CD4-positive, alpha-beta T cell treated with Interferon alpha-2 for 1 hour (primary cell): ENCODE measurements at places on chromosomes 12 and 14.

- DNase-seq, result no peak
These were observed 54.0 kb downstream of the NCOR2 start for GRCh38 chr12:124513297-124513867.

DNA sequence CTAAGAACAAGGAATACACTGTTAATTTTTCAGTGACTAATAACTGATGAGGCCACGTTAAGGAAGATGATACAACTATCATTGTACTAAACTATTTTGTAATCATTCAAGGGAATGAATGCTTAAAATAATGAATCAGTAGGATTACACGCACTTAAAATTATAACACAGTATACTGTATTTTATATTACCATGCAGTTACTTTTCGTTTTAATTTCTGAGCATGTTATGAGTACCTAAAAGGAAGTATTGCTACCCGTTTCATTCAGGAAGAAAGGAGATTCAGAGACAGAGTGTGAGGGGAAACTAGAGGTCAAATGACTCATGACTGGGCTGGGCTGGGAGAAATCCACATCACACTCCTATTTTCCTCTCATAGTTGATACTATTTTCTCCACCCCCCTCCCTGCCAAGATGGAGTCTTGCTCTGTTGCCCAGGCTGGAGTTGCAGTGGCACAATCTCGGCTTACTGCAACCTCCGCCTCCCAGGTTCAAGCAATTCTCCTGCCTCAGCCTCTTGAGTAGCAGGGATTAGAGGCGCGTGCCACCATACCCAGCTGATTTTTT lies 202.0 kb downstream of the PPM1H start:
- DNase-seq, result peak; percentile 3

DNA sequence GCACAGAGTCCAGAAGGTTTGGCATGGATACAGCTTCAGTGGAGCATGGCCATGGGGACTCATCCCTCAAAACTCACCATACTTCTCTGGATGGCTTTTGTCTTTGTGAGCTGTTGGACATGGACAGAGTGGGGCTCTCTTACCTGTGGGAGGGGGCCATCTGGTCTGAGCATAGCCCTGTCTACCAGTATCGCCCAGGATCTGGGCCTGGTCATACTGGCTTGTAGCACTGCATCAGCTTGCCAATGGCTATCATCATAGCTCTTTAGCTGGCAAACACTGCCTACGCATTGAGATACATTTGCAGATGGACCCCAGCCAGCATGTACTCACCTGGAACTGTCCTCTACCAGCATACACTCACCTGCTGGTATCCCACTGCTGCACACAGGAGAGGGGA lies 975.2 kb upstream of the NOVA1 start:
- no peak for DNase-seq

GRCh38 chr14:32588448-32589320 lies 259.6 kb downstream of the AKAP6 start:
- no peak for DNase-seq

- no peak for DNase-seq
These were observed 297.6 kb downstream of the TMEM132D start for GRCh38 chr12:129606239-129606638.

DNA sequence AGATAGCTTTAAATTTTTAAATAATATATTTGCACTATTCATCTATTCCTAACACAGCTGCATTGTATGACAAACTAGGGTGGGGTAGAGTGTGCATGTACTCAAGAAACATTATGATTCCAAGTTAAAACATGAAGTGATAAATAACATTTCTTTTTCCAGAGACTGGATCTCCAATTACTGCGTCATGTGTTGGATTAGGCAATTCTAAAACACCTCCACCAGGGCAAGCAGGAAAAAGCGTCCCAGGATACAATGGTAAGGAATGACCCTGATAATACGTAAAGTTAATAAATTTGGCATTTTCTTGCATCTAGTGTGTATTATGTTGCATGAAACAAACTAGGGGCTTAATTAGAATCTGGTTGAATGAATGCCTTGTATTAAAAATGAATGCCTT lies 138.9 kb downstream of the ACSS3 start:
- no peak for DNase-seq

DNA sequence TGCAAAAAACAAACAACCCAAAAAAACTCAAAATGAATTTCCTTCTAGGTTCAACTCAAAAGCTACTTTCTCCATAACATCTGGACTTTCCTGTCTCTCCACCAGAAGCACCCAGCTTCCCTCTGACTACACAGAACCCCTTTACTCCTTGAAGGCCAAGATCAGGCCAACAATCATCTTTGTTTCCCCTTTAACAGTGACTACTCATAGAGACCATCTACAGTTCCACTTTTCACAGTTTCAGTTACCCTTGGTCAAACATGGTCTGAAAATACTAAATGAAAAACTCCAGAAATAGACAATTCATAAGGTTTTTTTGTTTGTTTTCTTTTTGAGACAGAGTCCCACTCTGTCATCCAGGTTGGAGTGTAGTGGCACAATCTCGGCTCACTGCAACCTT lies 11.8 kb downstream of the GCH1 start:
- no peak for DNase-seq

DNA sequence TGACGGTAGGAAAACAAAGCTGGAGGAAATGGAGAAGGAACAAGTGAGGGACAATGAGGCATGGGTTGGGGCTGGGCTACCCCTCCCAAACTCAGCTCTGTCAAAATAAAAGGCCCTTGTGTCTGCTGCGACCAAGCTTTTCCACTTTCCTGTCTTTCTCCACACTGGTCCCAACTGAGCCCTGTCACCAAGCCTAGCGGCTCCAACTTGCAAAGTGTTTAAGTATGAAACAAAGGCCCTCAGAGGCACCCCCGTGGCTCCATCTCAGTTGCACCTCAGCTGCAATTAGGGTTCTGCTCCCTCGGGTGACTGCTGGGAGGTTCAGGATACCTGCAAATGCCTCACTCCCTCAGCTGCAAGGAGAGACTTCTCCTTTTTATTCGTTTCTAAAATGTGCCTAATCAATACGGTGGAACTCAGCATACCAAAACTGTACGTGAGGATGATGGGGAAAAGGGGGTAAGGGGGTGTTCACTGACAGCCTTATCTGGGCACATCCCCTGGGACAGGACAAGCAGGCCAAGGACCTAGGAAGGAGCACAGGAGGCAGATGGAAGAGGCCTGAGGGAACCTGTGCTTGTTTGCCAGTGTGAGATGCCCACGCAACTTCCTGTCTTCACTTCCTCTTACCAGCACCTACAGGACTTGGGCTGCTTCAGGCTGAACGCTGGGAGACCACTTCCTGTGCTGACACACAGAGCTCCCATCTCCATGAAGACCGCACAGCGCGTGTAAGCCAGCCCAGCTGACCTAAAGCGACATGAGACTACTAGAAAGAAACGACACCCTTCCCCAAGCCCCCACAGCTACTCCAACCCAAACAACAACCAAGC lies 8.9 kb downstream of the VAMP1 start:
- peak; percentile 86 for DNase-seq

- DNase-seq, result no peak
These were observed 137.9 kb downstream of the BTG1 start for GRCh38 chr12:92007787-92008186.

GRCh38 chr12:42426746-42427145 lies 100.8 kb downstream of the PPHLN1 start:
- no peak for DNase-seq

DNA sequence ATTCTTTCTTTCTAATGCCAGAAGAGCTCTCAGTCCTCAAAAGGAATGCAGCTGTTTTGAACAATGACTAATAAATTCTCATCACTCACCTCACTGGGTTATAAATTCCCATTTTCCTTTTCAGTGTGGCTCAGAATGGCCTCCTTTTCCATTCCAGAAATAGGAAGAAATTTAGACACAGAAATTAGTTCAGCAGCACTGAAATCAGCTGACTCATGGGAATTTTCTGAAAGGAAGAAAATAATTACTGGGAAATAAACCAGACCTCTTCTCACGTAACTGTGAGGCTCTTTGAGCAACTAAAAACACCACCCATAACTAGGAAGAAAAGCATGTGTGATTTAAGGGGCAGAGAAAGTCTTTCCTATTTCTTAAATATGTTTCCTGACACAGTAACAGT lies 23.8 kb downstream of the CD163 start:
- no peak for DNase-seq

GRCh38 chr14:76203086-76204001 lies 51.6 kb downstream of the GPATCH2L start:
- DNase-seq, result no peak

GRCh38 chr12:56300644-56301464 lies 724 bp upstream of the CS start:
- no peak for DNase-seq

- peak; percentile 15 for DNase-seq
These were observed 45.2 kb upstream of the C14orf132 start for GRCh38 chr14:95993768-95994592.

DNA sequence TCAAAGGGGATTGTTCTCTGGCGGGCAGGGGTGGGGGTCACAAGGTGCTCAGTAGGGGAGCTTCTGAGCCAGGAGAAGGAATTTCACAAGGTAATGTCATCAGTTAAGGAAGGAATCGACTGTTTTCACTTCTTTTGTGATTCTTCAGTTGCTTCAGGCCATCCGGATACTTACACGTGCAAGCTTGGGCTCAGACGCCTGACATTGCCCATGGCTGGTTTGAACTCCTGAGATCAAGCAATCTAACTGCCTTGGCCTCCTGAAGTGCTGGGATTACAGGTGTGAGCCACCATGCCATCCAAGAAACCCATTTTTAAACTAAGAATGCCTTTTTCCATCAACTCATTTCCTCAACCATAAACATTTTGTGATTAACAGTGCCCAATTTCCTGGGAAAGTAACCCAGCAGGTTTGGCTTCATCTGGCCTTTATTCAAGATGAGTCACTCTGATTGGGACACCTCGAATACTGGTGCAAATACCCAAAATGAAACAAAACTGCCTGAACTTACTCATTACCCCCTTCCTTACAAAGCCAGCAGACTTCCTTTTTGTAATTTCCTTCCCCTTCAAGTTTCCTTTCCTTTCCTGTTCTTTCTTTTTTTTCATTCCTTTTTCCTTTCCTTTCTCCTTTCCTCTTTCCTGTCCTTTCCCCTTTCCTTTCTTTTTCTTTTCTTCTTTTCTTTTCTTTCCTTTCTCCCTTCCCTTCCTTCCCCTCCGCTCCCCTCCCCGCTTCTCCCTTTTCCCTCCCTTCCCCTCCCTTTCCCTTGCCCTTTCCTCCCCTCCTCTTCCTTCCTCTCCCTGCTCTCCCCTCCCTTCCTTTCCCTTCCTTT lies 10.2 kb upstream of the RNASE10 start:
- no peak for DNase-seq

- DNase-seq, result peak; percentile 3
These were observed 839 bp downstream of the GSG1 start for GRCh38 chr12:13102461-13103195.

DNA sequence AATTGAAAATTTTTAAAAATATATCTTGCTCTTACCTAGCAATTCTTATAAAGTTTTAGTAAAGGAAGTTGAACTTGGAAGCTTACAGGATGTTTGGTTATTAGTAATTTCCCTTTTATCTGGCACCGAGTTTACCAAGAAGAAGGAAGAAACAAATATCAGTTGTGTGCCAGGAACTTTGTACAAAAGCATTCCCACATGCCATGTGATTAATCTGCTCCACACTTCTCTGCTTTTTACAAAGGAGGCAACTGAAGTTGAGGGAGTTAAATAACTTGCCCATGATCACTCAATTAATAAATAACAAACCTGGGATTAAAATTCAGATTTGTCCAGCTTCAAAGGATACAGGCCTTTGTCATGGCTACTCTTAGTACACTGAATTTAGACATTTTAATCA lies 122.5 kb upstream of the BCAT1 start:
- no peak for DNase-seq

DNA sequence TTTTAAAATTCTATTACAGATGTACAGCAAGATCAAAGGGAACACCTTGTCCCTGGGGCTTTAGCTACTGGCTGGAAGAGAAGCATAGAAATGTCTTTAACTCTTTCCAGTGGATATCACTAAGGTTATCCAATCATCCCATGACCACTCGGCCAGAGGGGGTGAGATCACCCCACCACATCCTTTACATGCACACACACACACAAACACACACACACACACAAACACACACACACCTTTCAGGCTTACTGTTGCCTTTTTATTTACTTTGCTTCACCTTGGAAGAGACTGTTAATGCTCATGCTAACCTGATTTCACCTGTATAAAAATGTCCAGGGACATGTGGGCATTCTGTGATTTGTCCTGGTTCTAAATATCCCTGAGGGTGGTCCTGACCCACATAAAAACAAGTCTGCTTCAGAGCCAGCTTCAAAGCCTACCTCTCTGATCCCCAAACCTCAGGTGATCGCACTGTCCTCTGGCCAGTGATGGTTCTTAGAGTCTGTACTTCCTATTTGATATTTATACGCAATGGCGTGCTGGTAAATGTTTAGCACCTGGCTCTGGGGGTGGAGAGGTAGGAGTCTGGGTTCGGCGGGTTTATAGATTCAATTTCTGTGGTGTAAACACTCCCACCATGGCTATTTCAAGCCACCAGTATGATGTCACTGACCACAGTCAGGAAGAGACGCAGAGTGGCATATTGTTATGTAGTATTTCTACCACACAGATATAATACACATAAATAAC lies 166.1 kb upstream of the EEA1 start:
- peak; percentile 2 for DNase-seq

- no peak for DNase-seq
These were observed 58.7 kb downstream of the TUNAR start for GRCh38 chr14:95935228-95935822.

DNA sequence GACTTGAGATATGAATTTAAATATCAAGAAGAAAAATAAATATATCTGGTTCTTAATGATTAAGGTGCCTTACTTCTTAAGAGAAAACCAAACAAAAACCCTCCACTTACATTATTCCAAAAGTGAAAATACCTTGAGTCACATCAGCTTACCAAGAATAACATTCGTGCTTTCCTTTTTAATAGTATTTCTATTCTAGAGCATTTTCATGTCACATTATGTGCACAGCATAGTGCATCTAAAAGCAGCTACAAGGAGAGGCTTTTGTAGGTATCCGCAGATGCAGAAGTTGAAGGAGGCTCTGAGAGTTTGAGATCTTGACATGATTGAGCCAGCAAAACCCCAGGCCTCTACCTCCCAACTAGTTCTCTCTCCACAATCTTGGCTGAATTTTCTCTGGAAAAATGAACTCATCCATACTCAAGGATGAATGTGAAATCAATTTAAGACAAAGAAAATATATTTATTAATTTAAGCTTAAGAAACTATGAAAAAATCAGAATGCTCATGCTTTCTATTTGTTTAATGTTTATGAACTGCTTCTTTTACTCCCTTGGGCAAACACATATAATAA lies 275.0 kb downstream of the AKAP6 start:
- DNase-seq, result no peak

- no peak for DNase-seq
These were observed 20.1 kb upstream of the RIN3 start for GRCh38 chr14:92493492-92493891.

GRCh38 chr14:58875613-58876012 lies 237.9 kb downstream of the DACT1 start:
- no peak for DNase-seq

- peak; percentile 63 for DNase-seq
These were observed 79.2 kb downstream of the B4GALNT3 start for GRCh38 chr12:538731-539539.

GRCh38 chr12:27161458-27162228 lies 79.3 kb upstream of the C12orf71 start:
- no peak for DNase-seq
